Aorta (tissue), 5 donors: ENCODE measurements at places on chromosomes 6 and 20. TPM values are rescaled to one million over a fixed set of nuclear protein-coding genes. Genes with fewer than 3 reads are reported as not detected.

GRCh38 chr20:60266177-60266823, 308.1 kb downstream of the CDH26 start:
- H3K36me3 ChIP-seq = no peaks in the 10 kb centered on the region
- DNase-seq = no peak
- no peak overlapping the region for H3K27ac ChIP-seq
- no peak overlapping the region for H3K4me3 ChIP-seq

DNA sequence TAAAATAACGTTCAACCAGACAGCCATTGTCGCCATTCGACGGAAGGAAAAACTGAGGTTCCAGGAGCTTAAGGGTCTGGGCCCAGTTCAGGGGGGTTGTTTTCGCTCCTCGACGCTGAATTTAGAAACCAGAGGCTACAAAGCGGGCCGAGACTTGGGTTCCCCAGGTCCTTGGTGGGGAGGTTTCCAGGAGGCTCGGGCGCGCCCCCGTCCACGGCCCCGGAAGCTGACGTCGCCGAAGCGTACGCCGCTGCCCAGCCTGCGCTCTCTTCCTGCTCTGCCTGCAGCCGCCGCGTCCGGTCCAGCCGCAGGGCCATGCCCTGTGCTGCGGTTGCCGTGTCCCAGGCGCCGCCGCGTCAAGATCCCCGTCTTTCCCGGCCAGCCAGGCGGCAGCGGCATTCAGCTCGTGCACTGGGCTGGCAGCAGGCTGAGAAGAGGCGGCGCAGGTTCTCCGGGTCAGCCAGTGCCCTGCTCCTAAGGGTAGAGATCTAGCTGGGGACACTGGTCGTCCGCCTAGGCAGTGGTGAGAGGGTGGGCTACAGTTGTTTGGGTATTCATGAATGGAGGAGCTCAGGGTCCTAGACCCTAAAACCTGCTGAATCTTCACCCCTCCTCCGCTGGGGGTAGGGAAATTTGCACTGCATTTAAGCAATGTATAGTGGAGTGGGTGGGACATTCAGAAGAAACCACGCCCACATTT, 901 bp upstream of the TRIM26 start:
- H3K27ac ChIP-seq = peak overlapping the region; percentile 78
- DNase-seq = peak; percentile 95
- H3K4me3 ChIP-seq = peak overlapping the region; percentile 67
- no peaks in the 10 kb centered on the region for H3K27me3 ChIP-seq
- H3K36me3 ChIP-seq = no peaks in the 10 kb centered on the region

- H3K4me3 ChIP-seq = no peak overlapping the region
- H3K36me3 ChIP-seq = no peaks in the 10 kb centered on the region
- no peaks in the 10 kb centered on the region for H3K27me3 ChIP-seq
- no peak overlapping the region for H3K27ac ChIP-seq
- no peak for DNase-seq
Observed at GRCh38 chr6:157193443-157193996, 129.8 kb downstream of the TMEM242 start.

DNA sequence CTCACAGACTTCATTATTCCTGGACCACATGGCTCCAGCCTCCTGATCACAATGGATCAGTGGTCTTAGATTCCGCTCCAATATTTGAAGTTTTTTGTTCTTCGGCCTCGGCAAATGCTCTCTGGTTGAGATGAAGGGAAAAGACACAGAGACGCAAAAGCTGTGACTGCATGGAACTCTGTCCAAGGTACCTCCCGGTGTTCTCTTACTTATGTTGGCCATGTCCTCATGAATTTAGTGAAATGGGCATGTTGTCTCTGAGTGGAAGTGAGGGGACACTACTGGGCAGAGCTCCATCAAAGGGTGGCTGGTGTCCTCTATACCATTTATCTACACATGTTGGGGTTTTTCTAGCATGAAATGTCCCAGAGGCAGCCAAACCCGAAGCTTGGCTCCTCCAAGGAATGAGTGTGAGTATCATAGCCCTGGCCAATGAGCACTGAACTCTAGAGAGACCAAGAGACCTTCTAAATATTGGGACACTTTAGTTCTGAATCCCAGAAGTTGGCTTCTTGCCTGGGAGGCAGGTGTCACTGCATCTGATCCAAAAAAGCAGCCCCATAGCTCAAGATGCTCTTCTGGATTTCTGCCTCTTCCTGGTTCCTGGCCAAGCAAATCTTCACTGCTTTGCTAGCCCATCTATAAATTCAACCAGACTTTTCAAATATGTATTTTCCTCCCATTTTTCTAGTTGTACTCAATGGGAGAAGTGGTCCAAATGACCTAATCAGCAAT, 34.1 kb downstream of the HLA-G start:
- H3K27me3 ChIP-seq = no peaks in the 10 kb centered on the region
- DNase-seq = no peak
- no peaks in the 10 kb centered on the region for H3K36me3 ChIP-seq
- H3K4me3 ChIP-seq = no peak overlapping the region

DNA sequence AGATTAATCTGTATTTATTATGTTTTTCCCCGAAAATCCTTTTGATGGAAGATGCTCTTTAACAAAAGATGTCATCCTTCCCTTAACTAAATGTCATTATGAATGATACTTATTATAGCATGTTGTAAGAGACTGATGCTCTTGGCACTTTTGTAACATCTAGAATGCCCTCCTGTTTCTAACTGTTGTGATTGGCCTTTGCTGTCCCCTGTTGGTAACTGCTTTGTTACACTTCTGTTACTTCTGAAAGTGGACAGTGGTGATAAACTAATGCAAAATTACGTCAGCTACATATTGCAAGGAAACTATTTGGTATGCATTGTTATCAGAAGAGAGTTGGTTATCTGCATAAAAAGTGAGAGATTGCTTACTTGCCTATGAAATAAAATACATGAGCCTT, 5.8 kb downstream of the TTK start:
- no peak for DNase-seq
- H3K4me3 ChIP-seq = no peak overlapping the region
- H3K27me3 ChIP-seq = no peaks in the 10 kb centered on the region
- no peaks in the 10 kb centered on the region for H3K36me3 ChIP-seq
- H3K27ac ChIP-seq = no peak overlapping the region

GRCh38 chr20:45968081-45968671, 3.8 kb downstream of the ZNF335 start:
- H3K36me3 ChIP-seq = no peaks in the 10 kb centered on the region
- DNase-seq = no peak
- H3K4me1 ChIP-seq = no peaks in the 10 kb centered on the region
- H3K27ac ChIP-seq = no peak overlapping the region

DNA sequence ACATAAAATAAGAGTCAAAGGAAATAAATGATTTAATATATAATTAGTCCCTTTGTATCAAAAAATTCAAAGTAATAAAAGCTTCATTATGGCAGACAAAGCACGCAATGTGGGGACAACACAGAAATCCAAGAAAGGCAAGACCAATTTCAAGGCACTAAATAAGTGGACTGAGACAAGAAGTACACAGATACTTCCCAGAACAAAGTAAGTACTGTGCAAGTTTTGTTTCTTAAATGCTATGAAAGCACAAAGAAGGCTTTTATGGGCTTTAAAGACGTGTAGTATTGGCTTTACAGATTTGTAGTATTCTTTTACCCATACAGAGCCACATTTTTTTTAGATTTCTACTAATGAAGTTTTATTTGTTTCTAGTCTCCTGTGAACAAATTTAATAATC, 174.6 kb downstream of the TRDN start:
- H3K4me1 ChIP-seq = no peaks in the 10 kb centered on the region
- H3K27me3 ChIP-seq = no peaks in the 10 kb centered on the region
- H3K4me3 ChIP-seq = no peak overlapping the region
- no peak overlapping the region for H3K27ac ChIP-seq

DNA sequence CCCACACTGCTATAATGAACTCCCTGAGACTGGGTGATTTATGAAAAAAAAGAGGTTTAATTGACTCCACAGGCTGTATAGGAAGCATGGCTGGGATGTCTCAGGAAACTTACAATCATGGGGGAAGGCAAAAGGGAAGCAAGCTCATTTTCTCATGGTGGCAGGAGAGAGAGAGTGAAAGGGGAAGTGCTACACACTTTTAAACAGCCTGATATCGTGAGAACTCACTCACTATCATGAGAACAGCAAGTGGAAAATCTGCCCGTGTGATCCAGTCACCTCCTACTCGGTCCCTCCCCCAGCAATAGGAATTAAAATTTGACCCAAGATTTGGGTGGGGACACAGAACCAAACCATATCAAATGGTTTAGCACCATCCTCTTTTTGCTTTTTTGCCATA, 116.6 kb upstream of the CEP162 start:
- no peak overlapping the region for H3K27ac ChIP-seq
- no peaks in the 10 kb centered on the region for H3K4me1 ChIP-seq
- H3K4me3 ChIP-seq = no peak overlapping the region
- no peak for DNase-seq

DNA sequence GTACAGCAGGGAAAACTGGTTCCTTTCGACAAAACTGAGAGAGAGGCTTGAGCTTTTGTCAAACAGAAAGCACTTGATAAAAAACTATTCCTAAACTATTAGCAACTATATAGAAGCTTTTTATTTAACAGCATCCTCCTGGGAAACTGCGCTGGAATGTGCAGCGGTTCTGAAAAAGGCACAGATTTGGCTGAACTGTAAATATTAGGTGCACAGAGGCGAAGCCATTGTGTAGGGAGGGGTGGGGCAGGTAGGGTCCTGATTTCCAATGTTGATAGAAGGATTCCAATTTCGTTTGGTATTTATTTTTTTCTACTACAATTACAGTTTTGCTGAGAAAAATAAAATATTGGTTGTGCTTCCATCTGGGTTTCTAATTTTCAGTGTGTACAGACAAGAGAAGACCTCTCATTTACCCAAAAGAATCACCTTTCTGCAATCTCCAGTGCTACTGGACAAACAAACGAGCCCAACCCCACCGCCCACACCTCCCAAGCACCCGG, 698 bp upstream of the SH3BGRL2 start:
- no peak overlapping the region for H3K27ac ChIP-seq
- H3K4me1 ChIP-seq = no peaks in the 10 kb centered on the region
- no peaks in the 10 kb centered on the region for H3K36me3 ChIP-seq
- DNase-seq = no peak

DNA sequence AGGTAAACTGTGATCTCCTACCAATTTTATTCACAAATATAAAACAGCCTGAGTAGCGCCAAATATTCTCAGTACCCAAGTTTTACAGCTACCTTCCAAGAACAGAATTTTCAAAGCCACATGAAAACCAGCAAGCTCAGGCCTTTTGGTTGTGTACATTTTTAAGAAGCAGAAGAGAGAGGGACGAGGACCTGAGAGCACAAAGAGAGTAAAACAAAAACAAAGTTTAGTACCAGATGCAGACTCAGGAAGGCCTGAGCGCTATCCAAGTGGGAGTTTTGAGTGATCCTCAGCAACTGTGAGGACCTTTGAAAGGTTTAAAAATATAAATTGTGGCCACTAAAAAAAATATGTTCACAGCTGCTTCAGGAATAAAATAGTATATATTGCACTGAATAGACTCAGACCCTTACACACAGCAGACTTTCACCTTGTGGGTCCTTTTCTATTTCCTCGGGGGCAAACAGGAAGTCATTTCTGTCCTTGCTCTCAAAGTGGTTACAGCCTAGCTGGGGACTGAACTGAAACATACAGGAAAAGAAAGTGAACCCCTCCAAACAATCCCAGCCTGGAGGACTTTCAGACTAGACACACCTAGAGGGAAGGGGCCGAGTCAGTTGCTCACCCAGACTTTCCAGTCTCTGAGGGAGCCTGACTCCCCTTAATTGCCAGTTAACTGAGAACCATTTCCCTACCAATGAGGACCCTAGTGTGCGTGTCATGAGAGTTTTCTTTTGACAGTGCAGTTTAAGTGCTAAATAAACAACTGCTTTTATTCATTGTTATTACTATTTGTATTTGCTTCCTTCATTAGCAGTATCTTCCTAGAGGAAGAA, 48.5 kb upstream of the NT5E start:
- H3K27me3 ChIP-seq = no peaks in the 10 kb centered on the region
- H3K4me1 ChIP-seq = peaks cover 8% of the 10 kb centered on the region
- no peak overlapping the region for H3K27ac ChIP-seq
- DNase-seq = no peak
- H3K36me3 ChIP-seq = no peaks in the 10 kb centered on the region
- no peak overlapping the region for H3K4me3 ChIP-seq

- no peaks in the 10 kb centered on the region for H3K4me1 ChIP-seq
- no peaks in the 10 kb centered on the region for H3K36me3 ChIP-seq
- H3K27me3 ChIP-seq = no peaks in the 10 kb centered on the region
- no peak overlapping the region for H3K27ac ChIP-seq
- DNase-seq = no peak
Observed at GRCh38 chr20:11271319-11271718, 597.5 kb upstream of the JAG1 start.

DNA sequence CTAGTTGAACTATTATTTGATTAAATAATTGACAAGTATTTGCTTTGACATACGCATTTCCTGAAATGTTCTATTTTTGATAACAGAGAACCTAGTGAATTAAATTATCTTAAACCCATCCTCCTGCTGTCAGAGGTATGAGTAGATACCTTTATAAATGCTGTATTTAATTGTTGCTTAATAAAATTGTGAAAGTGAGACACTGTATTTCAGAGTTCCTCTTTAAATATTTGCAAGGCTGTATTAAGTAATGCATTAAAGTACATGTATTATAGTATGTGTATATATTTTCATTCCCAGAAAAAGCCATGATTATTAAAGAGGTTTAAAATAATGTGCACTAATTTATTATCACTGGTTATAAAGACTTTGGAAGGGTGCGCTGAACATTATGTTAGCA, 483.8 kb downstream of the TFAP2B start:
- no peaks in the 10 kb centered on the region for H3K27me3 ChIP-seq
- H3K4me3 ChIP-seq = no peak overlapping the region
- no peak for DNase-seq
- no peaks in the 10 kb centered on the region for H3K4me1 ChIP-seq
- H3K36me3 ChIP-seq = no peaks in the 10 kb centered on the region
- H3K27ac ChIP-seq = no peak overlapping the region

DNA sequence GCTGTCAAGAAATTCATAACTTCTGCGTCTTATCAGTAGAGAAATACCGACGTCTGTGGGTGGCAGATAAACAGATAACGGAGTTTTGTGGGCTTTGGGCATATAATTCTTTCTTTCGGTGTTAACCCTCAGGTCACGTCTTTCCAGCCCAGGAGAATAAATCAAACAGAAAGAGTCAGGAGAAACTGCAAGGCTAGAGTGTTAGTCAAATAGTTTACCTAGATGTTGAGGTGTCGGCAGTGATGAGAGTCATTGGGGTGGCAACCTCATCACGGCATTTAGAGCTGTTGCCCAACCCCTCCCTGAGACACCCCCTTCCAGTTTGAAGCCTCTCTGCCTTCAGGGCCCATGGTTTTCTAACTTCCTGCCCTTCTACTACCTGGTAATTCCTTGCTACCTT, 49.5 kb downstream of the ADTRP start:
- no peak overlapping the region for H3K27ac ChIP-seq
- DNase-seq = no peak
- no peaks in the 10 kb centered on the region for H3K27me3 ChIP-seq
- H3K36me3 ChIP-seq = no peaks in the 10 kb centered on the region
- no peaks in the 10 kb centered on the region for H3K4me1 ChIP-seq

The PSORS1C2 gene
- not detected for total RNA-seq

The RBPJL gene
- not detected for total RNA-seq

The HLA-DRA gene
- total RNA-seq = 605 TPM

The TMEM63B gene
- 16.0 TPM for total RNA-seq
